ENCODE measurements at places on chromosomes 11 and 22.

DNA sequence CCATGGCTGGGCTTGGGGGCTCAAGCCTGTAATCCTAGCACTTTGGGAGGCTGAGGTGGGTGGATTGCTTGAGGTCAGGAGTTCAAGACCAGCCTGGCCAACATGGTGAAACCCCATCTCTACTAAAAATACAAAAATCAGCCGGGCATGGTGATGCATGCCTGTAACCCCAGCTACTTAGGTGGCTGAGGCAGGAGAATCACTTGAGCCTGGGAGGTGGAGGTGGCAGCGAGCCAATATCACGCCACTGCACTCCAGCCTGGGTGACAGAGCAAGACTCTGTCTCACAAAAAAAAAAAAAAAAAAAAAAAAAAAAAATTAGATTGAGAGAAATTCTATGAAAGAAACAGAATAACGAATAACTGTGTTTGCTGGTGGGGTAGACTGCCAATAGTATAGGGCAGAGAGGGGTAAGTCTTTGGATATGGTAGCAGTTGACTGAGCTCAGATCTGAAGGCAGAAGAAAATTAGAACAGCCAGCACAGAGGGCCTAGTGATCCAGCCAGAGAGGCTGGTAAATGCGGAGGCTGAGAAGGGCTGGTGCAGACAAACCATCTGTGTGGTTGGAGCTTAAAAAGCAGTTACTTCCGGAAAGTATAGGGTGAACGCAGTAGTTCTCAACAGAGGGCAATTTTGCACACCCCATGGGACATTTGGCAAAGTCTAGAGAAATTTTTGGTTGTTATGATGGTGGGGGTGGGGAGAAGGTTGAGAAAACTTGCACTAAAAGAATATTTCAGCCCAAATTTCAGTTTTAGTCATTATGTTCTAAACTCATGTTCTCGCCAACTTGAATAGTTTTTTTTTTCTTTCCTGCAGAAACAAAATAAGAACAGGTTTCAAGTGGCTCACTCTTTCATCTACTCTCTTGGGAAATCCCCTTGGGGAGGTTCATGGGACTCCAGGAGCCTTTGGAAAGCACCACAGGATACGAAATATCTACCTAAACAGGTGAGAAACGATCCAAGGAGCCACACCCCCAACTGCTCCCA lies 1.6 kb upstream of the HORMAD2 start:
- DNase-seq, result peak; percentile 62

DNA sequence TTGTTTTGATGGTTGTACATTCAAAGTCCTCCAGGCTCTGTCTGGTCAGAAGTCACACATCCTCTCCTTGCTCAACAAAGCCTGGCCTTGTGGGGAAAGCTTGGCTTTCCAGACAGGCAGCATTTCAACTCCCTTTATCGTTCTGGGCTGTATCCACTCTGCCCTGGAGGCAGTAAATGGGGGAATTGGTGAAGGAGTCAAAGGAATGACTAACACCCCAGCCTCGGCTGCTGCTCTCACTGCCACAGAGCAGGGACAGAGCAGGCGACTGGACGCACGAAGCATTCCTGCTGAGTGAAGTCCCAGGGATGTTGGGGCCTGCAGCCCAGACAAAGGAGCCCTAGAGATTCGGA lies 52.8 kb downstream of the WNT11 start:
- DNase-seq, result no peak

DNA sequence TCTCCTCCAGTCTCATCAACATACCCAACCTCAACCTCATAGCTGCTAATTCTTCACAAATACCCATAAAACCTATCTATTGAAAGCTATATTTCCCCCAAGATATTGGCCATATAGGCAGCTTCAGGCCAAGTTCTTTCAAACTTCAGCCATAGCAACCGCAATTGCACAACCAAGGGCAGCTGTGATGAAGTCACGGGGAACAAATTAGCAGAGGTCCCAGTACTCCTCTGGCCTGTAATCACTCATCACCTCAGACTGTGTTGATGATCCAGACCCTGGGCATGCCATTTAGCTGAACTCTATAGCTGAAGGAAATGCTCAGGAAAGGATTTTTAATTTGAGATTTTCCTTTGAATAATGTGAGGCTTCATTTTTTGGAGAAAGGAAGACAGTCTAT lies 84.1 kb downstream of the SLC1A2 start:
- no peak for DNase-seq

DNA sequence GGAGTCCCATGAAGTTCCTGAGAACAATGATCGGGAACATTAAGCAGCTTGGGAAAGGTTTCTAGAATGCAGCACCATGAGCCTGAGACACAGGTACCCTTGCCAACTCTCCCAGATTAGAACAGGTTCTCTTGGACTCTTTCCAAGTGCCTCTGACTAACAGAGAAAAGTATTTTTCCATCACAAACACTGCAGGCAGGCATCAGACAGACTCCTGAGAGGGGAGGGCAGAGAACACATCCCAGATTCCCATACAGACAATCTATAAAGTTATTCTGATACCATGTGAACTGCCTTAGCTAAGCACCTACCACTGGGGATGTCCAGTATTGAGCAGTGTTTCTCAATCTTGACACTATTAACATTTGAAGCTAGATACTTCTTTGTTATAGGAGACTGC lies 27.3 kb downstream of the SERGEF start:
- DNase-seq, result no peak

DNA sequence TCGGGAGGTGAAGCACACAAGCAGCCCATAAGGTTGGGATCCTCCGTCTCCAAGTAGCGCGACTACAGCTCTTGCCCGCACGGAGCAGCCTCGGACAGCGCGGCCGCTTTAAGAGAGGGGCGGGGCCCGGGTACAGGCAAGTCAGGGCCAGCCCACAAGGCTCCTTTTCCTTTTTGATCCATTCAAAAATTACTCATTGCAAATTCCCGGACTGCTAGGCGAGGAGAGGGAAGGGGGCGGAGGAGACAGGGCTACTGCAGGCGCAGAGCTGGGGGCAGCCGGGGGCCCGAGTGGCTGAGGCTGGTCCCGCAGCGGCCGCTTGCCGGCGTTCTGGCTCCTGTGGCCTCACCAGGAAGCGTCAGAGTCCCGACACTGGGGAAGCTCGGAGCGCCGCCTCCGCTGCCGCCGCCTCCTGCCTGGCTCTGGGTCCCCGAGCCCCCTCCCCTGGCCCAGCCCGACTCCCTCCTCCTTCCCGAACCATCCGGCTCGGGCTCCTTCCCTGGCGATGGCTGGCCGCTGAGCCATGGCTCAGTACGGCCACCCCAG lies at the start of gene UBASH3B:
UBASH3B (plus strand) TSS at position 196 of the 546 bp plus-strand sequence; CDS start at position 524, 328 bp downstream.
- peak; percentile 72 for DNase-seq

DNA sequence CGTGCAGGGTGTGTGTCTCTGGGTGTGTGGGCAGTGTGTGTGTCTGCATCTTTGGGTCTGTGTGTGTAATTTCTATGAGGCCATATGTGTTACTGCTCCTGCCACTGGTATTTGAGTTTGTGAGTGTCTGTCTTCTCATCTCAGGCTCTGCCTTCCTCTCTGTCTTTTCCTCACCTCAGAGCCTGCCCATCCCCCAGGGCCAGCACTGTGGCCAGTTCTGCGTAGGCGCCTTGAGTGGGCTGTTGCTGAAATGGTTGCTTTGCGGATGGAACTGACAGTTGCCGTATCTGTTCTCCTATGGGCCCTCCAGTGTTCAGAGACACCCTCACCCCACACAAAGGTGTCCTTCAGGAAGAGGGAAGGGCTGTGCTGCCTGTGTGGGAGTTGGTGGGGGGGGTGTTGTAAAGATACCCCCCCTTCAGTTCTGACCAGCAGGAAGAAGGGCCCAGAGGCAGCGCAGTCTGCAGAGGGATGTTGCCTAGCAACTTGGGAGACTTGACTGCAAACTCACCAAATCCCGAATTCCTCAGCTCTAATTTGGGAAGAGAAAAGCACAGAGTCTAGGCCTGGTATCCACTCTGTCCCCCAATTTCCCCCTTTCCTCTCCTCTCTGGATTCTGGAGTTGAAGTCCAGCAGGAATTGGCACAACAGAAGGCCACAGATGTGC lies 2.0 kb upstream of the NRGN start:
- DNase-seq, result no peak

- DNase-seq, result no peak
These were observed 1.7 kb downstream of the IFITM1 start for GRCh38 chr11:315516-315994.

- no peak for DNase-seq
These were observed 37.5 kb upstream of the CAPRIN1 start for GRCh38 chr11:34013898-34014571.

DNA sequence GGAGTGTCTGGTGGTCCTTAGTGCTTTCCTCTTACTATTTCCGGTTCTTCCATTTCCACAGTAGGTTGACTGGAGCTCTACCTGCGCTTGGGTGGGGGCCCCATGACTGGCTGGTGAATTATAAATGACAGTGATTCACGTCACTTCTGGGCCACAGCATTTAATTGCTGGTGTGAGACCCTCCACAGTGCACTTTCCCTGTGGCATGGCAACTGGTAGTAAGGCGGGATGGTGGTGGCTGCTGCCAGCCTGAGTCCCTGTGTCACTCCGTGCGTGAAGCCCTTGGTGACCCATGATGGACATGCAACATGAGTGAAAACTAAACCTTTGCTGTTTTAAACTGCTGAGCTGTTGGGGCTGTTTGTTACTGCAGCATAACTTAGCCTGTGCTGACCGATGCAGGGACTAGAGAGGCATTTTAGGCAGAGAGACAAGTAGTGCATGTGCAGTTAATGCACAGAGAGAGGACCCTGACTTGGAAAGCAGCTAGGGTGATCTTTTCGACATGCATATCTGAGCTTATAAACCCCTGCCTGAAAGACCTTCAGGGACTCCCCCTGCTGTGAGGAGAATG lies 3.1 kb downstream of the PRDM11 start:
- no peak for DNase-seq

DNA sequence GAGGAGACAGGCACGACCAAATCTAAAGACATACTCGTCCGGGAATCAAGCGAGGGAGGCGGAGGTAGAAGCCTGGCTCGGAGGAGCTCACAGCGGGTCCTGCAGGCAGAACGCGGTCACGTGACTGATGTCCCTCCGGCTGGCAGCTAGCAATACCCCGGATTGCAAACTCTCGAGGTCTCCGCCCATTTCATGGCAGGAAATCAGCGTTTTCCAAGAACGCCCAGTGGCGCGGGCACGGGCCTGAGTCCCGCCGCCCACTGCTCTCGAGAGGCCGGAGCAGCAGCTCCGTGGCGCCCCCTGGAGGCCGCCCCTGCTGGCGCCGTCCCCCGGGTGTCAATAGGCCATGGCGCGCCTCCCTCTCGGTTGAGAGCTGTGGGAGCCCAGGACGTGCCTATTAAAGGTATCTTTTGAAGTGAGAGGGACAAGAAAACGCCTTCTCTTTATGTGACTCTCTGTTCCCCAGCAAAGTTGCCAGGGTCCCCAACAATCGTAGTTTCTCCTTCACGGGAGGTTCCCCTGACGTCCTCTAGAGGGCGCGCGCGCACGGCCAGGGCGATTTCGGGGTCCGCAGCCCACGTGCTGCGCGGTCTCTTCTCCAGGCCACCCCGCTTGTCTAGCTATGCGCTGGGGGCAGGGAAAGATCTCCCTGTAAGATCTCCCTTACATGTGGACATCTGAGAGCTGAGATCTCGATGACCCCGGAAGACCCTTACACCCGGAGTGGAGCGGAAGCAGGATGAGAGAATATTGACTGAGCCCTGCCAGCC lies 37.3 kb upstream of the RBFOX2 start:
- DNase-seq, result peak; percentile 52

Data from GM06990 (cell line).